Mesenteric fat pad (tissue), 1 donor: ENCODE measurements at places on chromosomes 13 and 19. TPM values are rescaled to one million over a fixed set of nuclear protein-coding genes. Genes with fewer than 3 reads are reported as not detected.
A peak's percentile ranks its signal among the peaks of the same experiment; 100 is the strongest.

- DNase-seq, result peak; percentile 92
These were observed 16.8 kb downstream of the CEBPG start for GRCh38 chr19:33390101-33390907.

GRCh38 chr19:56153507-56153906, 12.4 kb downstream of the ZNF444 start:
- no peak for DNase-seq

GRCh38 chr13:58018865-58019264, 387.3 kb downstream of the PCDH17 start:
- DNase-seq, result no peak

GRCh38 chr13:62038214-62038613, 622.6 kb upstream of the PCDH20 start:
- no peak for DNase-seq

The SLC25A30 gene
- 30.5 TPM for total RNA-seq

DNA sequence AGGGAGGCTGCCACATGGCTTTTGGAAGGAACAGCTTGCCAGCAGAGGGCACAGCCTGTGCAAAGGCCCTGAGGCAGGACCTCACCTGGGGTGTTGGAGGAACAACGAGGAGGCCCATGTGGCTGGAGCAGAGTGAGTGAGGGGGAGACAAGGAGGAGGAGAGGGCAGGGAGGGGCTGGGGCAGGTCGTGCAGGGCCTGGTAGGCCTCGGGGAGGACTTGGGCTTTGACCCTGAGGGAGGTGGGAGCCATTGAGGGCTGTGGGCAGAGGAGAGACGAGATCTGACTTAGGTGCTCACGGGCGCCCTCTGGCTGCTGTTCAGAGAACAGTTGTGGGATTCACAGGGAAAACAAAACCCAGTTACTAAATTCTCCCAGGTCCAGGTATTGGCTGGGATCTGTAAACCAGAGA, 25.2 kb downstream of the ZNRF4 start:
- no peak for DNase-seq

GRCh38 chr19:29831041-29831548, 19.3 kb downstream of the CCNE1 start:
- peak; percentile 78 for DNase-seq

DNA sequence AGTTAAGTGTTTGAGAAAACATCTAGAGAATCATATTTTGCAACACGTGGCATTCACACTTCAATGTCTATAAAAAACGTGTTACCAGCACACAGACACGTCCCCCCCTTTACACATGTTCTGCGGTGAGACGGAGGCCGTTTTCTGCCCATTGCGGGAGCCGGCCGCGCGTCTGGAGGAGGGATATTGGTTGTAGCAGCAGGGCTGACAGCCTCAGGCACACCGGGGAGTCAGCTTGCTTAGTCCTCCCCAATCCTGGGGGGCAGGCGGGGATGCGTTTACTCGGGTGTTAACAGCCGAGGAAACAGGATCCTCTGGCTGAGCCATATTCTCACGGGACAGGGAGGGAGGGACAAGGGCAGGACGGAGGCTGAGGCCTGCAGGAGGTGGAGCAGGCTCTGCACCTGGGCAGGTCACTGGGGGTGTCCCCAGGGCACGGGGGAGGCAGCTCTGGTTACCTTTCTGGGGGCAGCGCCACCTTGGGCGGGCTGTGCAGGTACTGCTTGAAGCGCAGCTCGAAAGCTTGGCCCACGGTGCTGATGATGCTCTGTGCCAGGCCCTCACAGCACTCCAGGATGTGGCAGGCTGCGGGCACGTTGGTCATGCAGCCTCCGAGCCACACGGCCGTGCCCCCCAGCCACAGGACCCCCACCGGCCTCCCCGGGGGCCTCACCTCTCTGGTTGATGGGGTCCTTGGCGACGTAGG, 25.0 kb downstream of the SHC2 start:
- DNase-seq, result no peak

The LRRC25 gene
- total RNA-seq, result 19.3 TPM

The LILRB3 gene
- total RNA-seq, result 50.5 TPM

DNA sequence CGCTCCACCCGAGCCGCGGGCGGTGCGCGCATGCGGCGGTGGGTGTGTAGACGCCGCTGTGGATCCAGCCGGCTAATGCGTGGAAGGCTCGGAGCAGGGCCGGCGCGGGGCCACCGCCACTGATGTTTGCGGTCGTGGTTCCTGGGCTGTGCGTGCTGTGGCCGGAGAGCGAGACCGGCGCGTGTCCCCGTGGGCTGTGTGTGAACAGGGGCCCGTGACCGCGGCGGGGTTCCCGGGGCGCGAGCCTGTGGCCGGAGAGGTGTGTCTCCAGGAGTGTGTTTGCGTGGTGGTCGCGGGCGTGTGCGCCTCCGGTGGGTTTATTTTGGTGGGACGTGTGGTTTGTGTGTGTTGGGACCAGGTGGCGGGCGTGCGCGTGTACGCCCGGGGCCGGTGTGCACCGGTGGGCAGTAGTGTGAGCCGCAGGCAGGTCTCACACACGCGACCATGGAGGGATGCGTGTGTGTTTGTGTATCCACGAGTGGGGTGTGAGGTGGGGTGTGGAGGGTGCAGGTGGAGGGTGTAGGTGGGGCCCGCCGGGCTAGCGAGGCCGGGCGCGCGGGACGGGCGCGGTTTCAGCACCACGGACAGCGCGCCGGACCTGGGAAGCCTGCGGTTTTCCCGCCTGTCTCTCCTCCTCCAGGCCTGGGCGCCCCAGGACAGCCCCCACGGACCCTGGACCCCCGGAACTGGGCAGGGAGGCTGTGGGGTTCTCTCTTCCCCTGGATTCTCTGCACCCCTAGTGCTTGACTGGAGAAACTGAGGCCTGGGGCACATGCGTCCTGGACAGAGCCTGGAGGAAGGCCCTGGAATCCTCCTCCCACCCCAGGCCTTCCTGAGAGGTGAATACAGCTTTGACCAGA, 1.6 kb downstream of the HCN2 start:
- no peak for DNase-seq

DNA sequence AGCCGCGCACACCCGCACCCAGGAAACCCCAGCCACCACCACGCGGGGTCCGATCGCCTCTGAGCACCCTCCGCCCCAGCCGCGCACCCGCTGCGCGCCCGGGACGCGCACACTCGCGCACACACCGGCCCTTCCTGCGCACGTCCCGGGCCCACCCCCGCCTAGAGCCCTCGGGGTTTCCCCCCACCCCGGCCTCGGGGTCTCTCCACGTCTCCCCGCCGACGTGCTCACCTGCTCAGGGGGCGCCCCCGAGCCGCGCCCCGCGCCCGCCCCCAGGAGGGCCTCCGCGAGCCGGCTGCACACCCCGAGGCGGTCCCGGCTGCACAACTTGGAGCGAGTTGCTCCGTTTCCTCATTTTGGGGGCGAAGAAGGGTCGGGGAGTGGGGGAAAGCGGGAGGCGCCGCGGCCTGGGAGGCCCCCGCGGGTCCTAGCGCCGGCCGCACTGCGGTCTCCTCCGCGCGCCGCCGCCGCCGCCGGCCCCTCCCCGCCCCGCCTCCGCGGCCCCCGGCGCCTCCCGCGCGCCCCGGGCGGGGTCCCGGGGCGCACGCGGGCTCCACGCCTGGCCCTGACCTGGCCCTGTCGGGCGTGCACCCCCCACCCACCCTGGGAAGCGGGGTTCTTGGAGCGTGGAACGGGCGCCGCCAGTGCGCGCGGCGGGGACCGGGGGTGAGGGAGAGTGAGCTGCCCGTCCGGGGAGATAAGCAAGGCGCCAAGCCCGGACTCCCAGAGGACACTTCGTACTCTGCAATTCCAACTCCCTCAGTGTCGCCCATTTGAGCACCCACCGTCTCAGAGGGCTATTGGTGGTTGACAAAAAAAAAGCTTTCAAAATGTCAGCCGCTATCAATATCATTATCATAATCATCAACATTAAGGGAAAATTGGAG, at the start of gene MATK:
Gene MATK (minus strand): TSS at position 444 of the 887 bp plus-strand sequence. CDS start 1,246 bp downstream, outside the sequence.
- DNase-seq, result no peak

- DNase-seq, result peak; percentile 88
These were observed 162.3 kb upstream of the ZNF536 start for GRCh38 chr19:30209617-30210600.

The SPC24 gene
- total RNA-seq, result 0.77 TPM

The VSIG10L gene
- 2.4 TPM for total RNA-seq

- DNase-seq, result peak; percentile 16
These were observed 1.7 kb downstream of the ARHGAP35 start for GRCh38 chr19:46862503-46862834.

DNA sequence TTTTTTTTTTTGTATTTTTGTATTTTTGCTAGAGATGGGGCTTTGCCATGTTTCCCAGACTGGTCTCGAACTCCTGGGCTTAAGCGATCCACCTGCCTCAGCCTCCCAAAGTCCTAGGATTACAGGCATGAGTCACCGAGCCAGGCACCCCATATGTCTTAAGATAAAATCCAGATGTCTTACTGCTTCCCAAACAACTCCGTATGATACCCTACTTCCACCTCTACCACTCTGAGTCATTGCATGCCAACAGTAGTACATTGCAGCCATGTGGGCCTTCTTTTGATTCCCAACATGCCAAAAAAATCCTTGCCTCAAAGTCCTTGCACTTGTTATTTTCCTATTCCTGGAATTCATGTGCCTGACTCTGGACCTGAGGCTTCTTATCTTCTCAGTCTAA, 799.2 kb downstream of the GPC5 start:
- no peak for DNase-seq

The ZNF723 gene
- not detected for total RNA-seq

The FPR1 gene
- 97.6 TPM for total RNA-seq
